HCEC 1CT (cell line): ENCODE measurements at places on chromosomes 5 and 9.

DNA sequence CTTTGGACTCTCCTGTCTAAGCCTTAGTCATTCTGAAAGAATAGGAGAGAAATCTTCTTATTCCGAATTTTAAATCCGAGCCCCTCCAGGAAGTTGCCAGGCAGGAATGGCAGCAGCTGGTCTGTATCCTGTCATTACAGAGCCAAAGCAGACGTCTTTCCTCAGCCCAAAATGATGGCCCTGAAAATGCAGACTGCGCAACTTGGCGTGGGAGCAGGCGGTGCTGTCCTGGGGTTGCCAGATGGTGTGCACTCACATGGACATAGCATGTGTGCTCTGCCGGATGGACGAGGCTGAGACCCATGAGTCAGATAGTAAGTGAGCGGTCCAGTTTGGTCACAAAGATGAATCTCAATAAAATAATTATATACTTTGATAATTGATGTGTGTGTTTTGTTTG is 410.4 kb downstream of the KCTD16 start:
- no peak for DNase-seq

- no peak for DNase-seq
These were observed 130.9 kb upstream of the TMEM161B start for GRCh38 chr5:88399561-88399960.

DNA sequence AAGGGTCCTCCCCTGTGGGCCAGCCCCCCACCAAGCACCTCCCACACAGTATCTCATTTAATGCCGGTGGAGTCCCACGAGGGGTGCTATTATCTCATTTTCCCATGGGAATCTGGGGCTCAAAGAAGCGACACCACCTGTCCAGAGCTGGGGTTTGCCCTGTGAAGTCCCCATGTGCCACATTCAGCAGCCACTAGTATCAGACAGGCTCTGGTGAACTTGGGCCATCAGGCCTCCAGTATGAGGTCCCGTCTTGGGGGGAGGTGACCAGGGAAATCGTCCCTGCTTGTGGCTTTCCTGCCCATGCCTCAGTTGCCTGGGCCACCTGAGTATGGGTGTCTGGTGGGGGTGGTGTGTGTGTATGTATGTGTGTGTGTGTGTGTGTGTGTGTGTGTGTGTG is 222.7 kb downstream of the PBX3 start:
- no peak for DNase-seq

- DNase-seq = no peak
These were observed 4.0 kb upstream of the GADD45G start for GRCh38 chr9:89600831-89601230.

DNA sequence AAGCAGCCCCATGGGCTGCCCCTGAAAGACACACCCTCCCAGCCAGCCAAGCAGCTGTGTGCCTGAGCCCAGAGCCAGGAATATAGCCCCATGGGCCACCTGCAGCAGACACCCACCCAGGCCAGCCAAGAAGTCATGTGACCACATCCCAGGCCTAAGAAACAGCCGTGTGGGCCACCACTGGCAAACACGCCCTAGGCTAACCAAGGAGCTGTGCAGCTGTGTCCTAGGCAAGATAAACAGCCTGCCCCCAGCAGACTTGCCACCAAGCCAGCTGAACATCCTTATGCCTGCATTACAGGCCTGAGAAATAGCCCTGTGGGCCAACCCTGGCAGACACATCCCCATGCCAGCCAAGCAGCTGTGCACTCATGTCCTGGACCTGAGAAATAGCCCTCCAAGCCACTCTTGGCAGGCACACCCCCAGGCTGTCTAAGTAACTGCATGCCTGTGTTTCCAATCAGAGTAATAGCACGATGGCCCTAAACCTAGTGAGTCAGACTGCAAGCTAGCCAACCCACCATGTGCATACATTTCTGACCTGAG is 143.0 kb downstream of the ADAMTS6 start:
- DNase-seq = no peak

DNA sequence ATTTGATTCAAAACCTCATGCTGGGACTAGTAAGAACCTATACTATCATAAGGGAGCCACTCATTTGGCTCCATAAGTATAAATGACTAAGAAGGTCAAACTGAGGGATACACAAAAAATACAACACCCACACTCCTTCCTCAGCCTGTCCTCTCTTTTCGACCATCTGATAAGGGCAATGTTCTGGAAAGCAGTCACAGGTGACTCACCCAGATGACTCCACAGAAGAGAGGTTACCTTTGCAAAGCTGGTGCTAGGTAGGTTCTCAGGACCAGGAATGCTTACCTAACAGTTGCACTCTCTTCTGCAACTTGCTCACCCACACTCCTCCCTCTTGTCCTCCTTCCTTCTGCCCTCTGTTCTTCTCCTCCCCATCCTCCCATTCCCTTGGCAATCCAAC is 32.9 kb downstream of the LHFPL2 start:
- no peak for DNase-seq

GRCh38 chr9:107119735-107120134 is 163.3 kb upstream of the RAD23B start:
- DNase-seq = no peak

GRCh38 chr5:124748687-124749594 is 2.5 kb upstream of the ZNF608 start:
- peak; percentile 87 for DNase-seq

GRCh38 chr5:174990909-174991308 is 266.5 kb downstream of the MSX2 start:
- no peak for DNase-seq

DNA sequence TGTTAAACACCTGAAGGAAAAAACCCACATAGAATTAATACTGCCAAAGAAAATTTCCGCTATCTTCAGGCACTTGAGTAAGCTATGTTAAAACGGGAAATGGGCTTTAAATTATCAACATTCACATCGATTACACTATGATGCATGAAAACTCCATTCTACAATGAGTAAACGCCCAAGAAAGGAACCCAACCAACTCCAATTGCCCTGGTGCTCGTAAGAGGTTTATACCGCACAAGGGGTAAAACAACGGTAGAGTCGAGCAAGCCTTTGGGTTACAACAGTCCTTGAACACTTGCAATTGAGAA is 1.0 kb downstream of the AGTPBP1 start:
- DNase-seq = no peak

DNA sequence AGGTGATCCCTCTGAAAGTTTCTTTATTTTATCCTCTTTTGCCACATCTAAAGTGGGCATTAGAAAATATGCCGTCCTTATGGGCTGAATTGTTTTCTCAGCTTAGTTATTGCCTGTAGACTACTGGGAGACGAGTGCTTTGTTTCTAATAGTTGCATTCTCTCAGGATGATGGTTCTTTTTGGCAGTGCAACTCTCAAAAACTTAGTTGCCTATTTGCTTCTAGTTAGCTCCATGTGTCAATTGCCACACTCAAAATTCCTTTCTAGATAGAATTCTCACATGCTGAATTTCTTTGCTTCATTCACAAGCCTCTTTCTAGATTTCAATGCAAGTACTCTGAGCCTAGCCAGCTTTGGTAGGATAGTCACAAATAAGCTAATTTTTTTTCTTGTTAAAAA is 155.5 kb downstream of the FGF10 start:
- DNase-seq = no peak

- DNase-seq = no peak
These were observed 222.6 kb downstream of the NPR3 start for GRCh38 chr5:32933692-32934091.
